ENCODE measurements at places on chromosomes 5 and 9.

DNA sequence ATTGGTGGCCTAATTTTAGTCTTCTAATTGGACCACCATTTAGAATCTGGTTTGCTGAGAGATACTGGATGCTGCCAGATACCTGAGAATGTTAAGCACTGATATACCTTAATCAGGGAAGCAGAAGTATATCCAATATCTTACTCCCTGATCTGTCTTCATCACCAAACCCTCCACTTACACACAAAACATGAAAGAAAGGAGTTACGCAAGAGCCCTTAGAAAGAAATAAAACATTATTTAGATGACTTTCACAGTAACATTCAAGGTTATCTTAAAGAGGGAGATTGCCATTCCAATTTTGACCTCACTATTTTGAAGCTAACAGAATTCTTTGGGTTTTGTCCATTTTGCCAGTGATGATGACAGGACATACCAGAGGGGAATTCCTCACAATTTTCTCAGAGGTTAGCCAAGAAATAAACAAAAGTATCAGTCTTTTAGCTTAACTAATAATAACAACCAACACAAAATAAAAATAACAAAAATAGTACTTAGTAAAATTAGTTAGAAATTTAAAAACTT, 496.1 kb downstream of the NFIB start:
- no peak for DNase-seq

GRCh38 chr5:152097128-152097527, 172.5 kb upstream of the GLRA1 start:
- DNase-seq: no peak

DNA sequence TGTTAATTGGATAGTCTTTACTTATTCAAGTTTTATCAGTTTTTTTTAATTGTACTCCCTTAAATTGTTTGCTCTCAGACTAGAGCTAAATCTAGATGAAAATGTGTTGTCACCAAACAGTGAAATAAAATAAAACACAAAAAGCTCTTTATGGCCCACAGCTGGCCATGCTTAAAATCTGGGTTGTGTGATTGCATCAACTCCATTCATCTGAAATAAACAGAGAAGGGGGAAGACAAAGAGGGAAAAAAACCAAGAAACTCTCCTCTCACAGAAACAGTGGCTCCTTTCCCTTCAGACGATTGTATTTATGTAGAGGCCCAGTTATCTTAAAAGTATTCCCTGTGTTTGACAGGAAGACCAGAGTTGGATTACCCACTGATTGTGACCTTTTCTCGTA, 422.4 kb downstream of the IRX1 start:
- DNase-seq: no peak

DNA sequence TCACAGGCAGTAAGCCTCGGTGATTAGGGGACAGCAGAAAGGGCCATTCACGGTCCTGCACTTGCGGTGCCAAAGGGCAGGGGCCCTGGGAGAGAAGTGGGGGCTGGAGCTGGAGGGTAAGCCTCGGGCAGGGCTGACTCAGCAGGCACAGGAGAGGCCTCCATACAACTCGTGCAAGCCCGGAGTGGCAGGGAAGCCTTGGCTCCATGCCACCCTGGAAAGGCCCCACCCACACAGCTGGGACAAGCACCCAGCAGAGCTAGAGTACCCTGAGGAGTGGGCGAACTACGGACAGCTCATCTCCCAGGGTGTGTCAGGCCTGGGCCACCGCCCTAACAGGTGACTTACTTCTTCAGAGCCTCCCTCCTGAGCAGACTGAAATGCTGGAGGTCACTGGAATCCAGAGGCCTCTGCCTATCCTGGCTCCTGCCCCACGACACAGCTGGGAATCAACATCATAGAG, 5.6 kb upstream of the CAMK2A start:
- no peak for DNase-seq

DNA sequence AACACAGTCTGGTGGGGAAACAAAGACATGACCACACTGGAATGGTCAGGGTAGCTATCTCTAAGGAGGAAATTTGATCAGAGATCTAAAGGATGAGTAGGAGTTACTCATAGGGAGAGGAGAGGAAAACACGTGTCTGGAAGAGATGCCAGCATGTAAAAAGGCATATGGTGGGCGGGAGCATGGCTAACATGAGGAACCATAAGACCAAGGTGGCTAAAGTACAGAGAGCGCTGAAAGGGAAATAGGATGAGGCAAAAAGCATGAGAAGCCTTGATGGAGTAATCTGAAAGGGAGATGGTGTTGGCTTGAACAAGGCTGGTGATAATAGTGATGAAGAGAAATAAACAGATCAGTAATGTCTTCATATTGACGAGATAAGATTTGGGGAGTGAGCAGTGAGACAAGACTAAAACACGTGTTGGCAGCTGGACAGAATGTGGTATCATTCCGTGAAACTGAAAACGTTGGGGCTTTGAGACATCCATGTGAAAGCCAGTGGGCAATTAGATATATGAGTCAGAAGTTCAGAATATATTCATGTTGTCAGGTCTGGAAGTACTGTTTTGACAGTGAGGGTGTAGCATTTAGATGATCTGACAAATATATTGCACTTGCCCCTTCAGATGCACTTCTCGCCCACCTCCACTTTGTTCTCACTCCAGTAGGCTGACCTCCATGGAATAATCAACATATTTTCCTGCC, 209.1 kb upstream of the KCNN2 start:
- no peak for DNase-seq

- DNase-seq: no peak
Measured at GRCh38 chr9:119154527-119154926, 214.7 kb downstream of the BRINP1 start.

- peak; percentile 47 for DNase-seq
Measured at GRCh38 chr9:16241231-16241630, 629.2 kb downstream of the BNC2 start.

DNA sequence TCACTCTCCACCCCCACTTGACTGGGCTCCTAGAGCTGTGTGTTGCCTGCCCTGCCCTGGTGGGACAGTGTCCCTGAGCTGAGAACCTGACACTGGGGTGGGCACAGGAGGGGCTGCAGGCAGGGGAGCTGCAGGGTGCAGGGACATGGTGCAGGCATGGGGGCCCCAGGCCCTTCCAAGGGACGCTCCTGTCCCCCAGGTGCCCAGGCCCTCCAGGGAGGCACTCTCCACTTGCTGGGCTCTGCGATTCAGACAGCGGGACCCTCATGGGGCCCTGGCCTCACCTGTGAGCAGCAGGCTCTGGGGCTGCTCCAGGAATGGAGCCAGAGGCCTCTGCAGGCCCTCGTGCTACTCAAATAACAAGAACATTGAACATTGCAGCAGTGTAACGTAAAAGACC, 89.4 kb downstream of the BARX1 start:
- no peak for DNase-seq

- no peak for DNase-seq
Measured at GRCh38 chr9:85662573-85662972, 79.2 kb downstream of the AGTPBP1 start.

DNA sequence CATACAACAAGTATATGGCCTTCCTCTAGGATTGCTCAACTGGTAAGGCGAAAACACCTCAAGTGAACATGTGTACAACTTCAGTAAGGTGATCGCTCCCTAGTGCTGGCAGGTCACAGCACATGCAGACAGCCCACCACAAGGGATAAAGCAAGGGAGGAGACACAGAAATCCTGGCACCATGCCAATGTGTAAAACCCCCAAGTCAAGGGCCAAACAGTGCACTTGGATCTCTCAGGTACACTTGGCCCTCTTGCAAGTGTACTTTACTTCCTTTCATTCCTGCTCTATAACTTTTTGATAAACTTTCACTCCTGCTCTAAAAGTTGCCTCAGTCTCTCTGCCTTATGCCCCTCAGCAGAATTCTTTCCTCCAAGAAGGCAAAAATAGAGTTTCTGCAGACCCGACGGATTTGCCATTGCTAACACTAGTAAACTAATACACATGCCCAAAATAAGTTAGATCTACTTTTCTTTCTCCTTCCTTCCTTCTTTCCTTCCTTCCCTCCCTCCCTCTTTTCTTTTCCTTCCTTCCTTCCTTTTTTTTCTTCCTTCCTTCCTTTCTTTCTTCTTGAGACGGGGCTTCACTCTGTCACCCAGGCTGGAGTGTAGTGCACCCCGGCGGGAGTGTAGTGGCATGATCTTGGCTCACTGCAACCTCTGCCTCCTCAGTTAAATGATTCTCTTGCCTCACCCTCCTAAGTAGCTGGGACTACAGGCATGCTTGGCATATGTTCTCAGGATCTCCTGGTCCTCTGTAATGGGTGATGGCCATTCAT, 6.8 kb upstream of the LNPEP start:
- no peak for DNase-seq

- no peak for DNase-seq
Measured at GRCh38 chr5:66898241-66898995, 298.2 kb downstream of the CD180 start.

DNA sequence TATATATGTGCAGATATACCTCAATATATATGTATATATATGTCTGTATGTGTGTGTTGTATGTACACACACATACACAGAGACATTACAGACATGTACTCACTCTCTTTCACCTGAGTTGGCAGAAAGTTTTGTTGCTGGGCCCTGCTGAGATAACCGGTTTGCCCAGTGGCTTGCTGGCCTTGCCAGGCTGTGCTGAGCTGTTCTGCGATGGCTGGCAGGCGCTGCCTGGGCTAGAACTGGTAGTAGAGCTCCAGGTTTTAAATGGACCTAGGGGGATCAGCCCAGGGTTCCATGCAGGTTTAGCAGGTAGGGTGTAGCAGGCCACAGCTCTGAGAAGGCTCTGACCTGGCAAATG, 394.3 kb downstream of the GADD45G start:
- DNase-seq: no peak

- DNase-seq: peak; percentile 51
Measured at GRCh38 chr5:160463740-160464465, 42.2 kb downstream of the PTTG1 start.

GRCh38 chr5:132334812-132335211, 34.7 kb upstream of the SLC22A5 start:
- no peak for DNase-seq

GRCh38 chr9:87119328-87119881, 172.1 kb upstream of the GAS1 start:
- DNase-seq: peak; percentile 87

- no peak for DNase-seq
Measured at GRCh38 chr5:8581047-8581446, 712.1 kb downstream of the MTRR start.

GRCh38 chr9:4739587-4740387, 1.2 kb downstream of the AK3 start:
- no peak for DNase-seq

DNA sequence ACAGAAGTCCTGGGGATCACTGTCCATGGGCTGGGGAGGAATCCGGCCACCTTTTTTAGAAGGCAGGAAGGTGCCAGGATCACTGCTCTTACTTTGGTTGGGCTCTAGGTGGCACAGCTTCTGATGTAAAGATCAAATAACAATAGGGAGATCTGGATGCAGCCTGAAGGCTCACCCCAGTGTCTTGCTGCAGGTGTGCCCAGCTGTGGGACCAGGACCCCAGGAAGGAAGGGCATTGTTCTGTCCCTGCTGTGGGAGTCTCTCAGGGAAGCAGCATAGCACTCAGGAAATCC, 69.6 kb downstream of the DAB2IP start:
- DNase-seq: no peak

GRCh38 chr9:115524453-115525059, 406.6 kb upstream of the TNC start:
- no peak for DNase-seq

DNA sequence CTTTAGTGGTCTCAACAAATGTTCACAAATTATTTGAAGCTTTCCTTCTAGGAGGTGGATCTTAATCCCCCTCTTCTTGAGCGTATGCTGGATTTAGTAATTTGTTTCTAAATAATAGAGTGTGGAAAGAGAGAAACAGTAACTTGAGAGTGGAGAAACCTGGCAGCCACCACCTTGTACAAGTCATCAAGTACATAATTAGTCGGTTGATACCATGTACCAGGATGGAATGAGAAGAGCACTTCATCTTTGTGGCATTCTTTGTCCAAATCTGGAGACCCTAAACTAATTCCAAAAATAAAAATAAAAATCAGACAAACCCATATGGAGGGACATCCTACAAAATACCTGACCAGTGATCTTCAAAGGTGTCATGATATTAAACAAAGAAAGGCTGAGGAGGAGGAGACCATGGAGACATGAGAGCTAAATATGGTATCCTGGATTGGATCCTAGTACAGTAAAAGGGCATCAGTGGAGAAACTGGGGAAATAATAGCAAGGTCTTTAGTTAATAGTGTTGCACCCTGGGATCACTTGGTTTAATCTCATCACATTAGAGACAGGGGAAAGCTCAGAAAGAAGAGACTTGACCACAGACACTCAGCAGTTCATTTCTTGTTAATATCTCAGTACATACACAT, 147.9 kb downstream of the ASTN2 start:
- DNase-seq: no peak

- no peak for DNase-seq
Measured at GRCh38 chr9:79638806-79639205, 67.0 kb downstream of the TLE4 start.

DNA sequence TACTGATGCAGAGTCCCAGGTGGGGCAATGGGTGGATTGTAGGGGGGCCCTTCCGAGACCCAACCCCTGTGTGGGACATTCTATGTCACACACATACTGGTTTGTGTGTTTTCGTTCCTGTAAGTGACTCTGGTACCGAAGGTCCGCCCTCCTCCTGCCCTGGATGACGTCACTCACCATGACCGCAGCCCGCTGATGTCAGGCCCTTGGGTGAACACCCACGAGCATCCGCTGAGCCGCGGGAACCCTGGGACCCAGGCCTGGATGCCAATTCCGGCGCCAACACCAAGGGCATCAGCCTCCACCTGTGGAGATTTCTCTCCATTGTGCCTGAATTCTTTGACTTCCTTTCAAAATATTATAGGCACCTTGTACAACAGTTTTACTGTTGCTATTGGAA, 184.3 kb downstream of the MTRR start:
- no peak for DNase-seq

- DNase-seq: no peak
Measured at GRCh38 chr9:133519693-133520092, 5.1 kb downstream of the MYMK start.

- DNase-seq: no peak
Measured at GRCh38 chr9:72013292-72013760, 47.1 kb downstream of the C9orf57 start.

GRCh38 chr5:56496581-56497063, 263.5 kb upstream of the ANKRD55 start:
- no peak for DNase-seq

- no peak for DNase-seq
Measured at GRCh38 chr5:37090781-37091180, 158.4 kb downstream of the CPLANE1 start.

GRCh38 chr5:52920929-52921328, 68.2 kb upstream of the ITGA2 start:
- peak; percentile 18 for DNase-seq
